ENCODE measurements at places on chromosomes 12 and 14.

DNA sequence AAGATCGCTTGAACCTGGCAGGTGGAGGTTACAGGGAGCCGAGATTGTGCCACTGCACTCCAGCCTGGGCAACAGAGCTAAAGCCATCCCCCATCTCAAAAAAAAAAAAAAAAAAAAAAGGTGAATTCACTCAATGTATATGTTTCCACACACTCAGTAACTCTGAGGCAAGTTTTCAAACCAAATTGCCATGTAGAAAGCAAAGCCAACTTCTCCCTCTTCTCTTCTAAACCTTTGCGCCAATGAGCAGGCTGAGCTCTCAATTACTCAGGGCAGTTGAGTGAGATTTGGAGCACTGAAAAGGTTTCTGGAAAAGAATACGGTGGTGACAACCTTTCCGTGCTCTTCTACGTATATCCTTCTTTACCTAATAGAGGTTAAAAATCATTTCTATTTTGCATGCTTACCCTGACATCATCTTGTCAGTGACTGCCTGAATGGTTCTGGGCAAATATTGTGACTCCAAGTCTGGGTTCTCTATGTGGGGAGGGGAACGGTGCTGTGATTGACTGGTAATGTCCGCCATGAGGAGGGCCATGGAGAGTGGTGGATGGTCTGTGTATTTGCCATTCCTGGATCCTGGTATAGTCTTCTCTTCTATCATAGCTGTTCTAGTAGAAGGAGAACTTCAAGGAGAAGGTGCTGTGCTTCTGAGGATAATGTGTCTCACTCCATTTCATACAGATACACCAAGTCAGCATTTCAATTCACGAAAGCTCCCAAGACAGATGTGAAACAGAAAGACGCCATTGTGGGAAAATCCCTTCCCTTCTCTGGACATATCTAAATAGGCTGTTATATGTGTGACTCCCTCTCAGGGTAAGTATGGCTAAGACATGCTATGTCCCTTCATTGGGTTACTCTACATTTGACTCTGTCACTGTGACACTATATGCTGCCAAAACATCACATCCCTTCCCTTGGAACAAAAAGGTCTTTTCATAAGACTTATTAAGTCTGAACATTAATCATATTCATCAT, 46.2 kb upstream of the MED13L start:
- DNase-seq = no peak

- DNase-seq = no peak
Measured at GRCh38 chr14:104133496-104133895, 4.9 kb upstream of the KIF26A start.

DNA sequence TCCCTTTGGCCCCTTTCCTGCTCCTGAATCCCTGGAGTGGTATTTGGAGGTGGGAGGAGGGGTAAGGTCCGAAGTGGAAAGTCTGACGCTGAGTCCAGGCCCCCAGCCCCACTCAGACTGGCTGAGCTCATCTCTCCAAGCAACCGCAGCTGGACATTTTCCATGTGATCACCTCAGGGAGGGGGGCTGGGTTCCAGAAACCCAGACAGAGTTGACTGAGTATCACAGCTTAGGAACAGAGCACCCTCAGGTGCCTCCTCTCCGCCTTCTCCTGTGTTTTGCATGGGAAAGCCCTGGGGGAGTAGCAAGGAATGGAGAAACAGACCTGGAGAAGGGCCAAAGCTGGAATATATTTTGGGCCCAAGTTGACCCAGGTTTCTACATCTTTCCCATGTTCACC, 8.0 kb upstream of the ITGA5 start:
- no peak for DNase-seq

- no peak for DNase-seq
Measured at GRCh38 chr12:6318440-6318879, 8.0 kb downstream of the PLEKHG6 start.

GRCh38 chr12:84497819-84498218, 414.8 kb downstream of the SLC6A15 start:
- no peak for DNase-seq

- no peak for DNase-seq
Measured at GRCh38 chr14:31990926-31991572, 86.1 kb upstream of the ARHGAP5 start.

GRCh38 chr14:73227812-73228781, 9.2 kb upstream of the PAPLN start:
- DNase-seq = no peak

DNA sequence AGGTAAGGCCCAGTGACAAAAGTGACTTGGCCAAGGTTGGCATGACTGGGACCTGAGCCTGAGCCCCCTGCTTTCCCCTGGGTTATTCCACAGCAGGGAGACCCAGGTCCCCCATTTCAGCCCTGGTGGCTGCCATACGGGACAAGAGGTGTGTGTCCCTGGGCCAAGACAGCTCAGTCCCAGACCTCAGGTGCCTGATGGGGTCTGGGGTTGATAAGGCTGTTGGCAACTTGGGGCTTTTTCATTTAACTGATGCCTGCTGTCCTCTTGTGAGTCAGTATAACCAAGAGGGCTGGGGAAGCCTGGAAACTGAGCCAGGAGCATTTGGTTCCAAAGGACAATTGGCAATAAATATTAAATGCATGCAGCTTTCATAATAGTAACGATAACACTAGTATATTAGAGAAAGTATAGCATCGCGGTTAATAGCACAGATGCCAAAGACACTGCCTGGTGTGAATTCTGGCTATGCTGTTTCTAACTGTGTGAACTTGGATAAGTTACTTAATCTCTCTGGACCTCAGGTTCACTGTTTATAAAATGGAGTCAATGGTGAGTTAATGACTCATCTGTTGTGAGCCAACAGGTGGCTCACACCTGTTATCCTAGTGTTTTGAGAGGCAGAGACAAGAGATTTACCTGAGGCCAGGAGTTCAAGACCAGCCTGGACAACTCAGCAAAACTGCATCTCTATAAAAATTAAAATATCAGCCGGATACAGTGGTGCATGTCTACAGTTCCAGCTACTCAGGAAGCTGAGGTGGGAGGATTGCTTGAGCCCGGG, 898 bp downstream of the SDSL start:
- DNase-seq = no peak

GRCh38 chr14:61091657-61092273, 110.7 kb downstream of the SLC38A6 start:
- no peak for DNase-seq

- DNase-seq = no peak
Measured at GRCh38 chr14:91341334-91341733, 76.3 kb downstream of the CCDC88C start.

DNA sequence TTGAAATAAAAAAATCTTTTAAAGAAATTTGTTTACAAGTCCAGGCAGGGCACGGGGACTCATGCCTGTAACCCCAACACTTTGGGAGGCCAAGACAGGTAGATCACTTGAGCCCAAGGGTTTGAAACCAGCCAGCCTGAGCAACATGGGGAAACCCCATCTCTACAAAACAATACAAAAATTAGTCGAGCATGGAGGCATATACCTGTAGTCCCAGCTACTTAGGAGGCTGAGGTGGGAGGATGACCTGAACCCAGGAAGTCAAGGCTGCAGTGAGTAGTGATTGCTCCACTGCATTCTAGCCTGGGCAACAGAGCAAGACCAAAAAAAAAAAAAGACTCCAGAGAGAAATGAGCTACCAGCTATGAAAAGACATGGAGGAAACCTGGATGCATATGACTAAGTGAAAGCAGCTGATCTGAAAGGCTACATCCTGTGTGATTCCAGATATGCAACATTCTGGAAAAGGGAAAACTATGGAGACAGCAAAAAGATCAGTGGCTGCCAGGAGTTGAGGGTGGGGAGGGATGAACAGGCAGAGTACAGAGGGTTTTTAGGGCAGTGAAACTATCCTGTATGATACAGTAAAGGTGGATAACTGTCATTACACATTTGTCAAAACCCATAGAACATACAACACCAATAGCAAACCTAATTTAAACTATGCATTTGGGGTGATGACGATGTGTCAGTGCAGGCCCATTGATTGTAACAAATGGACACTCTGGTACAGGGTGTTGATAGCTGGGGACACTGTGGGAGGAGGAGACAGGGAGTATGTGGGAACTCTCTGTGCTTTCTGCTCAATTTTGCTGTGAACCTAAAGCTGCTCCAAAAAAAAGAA, 59.9 kb downstream of the PRKAB1 start:
- DNase-seq = no peak

- DNase-seq = no peak
Measured at GRCh38 chr12:86663716-86664115, 407.5 kb upstream of the MGAT4C start.

DNA sequence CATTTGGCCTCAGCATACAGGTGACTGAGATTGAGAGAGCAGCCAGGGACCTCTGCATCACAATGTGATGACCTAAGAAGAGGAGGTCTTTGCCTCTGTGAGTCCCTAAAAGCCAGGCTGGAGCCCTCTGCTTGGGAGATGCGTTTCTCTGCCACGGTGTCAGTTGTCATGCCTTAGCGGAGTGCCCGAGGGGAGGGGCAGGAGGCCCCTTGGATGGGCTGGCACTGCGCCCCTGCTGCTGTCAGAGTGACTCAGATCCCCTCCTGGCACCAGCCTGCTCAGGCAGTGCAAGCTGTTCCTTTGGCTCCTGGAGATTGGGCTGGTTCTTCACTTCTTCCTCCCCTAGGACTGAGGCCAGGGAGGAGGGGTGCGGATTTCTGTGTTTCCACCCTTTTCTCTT, 64.9 kb upstream of the KCNA5 start:
- DNase-seq = no peak

GRCh38 chr12:109127533-109128242, 11.3 kb downstream of the ACACB start:
- no peak for DNase-seq

GRCh38 chr14:54737132-54737711, 165.4 kb downstream of the GCH1 start:
- DNase-seq = no peak

GRCh38 chr12:118456741-118457140, 80.4 kb downstream of the SUDS3 start:
- no peak for DNase-seq

DNA sequence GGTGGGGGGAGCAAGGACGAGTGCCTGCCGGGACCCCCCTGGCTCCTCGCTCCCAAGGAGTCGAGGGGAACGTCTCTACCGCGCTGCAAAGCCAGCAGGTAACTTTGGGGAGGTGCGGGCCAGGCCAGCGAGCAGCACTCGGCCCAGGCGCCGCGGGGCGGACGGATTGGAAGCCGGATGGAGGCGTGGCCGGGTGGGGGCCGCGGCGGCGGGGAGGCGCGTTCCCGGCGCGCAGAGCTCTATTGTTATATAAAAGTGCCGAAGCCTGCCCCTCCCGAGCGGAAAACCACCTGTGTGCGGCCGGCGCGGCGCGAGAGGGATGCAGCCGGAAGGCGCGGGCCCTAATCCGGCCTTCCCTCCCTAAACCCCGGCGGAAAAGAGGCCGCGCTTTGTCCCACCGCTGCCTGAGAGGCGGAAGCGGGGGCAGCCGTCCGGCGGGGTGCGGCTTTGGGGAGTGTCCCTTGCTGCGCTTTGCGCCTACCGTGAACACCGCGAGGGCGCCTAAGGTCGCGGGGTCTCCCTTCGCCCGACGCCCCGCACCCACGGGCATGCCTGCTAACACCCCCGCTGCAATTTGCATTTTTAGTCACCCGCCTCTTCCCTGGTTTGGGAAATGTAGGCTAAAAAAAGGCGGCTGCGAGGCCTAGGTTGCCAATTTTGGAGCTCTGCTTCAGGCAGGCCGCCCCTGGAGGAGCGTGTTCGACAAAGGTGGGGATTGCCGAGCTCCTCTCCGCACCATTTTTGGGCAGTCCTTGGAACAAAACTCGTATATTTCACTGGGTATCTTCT, 1.7 kb upstream of the DUSP6 start:
- DNase-seq = peak; percentile 63

DNA sequence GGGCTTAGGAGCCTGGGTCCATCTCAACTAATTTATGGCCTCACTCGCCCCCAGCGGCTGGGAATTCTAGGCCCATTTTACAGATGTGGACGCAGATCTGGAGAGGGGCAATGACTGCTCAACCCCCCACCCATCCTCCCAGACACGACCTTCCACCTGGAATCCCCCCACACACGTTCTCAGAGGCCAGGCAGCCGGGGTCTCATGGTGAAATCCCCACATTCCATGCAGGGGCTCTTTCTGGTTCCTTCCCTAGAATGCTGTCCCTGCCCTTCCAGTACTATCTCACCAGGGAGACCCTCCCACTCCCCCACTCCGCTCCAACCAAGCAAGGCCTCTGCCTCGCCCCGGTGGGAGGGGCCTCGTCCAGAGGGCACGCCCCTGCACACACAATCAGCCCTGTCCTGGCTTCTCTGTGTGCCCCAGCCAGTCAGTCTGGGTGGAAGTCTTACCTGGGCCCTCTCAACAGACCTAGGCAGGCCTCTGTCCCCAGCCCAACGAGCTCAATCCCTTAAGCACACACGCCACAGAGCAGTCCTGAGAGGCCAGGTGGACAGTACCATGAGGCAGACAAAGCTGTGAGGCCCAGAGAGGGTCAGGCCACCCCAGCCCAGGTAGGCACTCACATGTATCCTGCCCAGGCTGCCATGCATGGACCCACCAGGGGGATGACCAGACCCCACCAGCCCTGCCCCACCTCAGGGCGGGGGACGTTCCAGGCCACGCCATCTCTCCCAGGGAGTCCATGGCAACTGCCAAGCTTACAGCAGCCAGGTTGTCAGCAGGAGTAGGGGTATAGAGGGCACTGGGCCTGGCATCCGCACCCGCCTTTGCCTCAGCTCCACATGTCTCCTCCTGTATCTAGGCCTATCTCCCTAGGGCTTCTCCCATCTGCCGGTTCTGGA, 1.3 kb upstream of the ANKRD9 start:
- no peak for DNase-seq

- DNase-seq = no peak
Measured at GRCh38 chr12:87828382-87828973, 200.7 kb downstream of the C12orf50 start.

- DNase-seq = no peak
Measured at GRCh38 chr12:48156652-48157017, 680 bp downstream of the ASB8 start.

- DNase-seq = no peak
Measured at GRCh38 chr12:132488127-132489077, 1.5 kb upstream of the FBRSL1 start.

GRCh38 chr14:104397956-104398355, 181.6 kb upstream of the C14orf180 start:
- DNase-seq = no peak

DNA sequence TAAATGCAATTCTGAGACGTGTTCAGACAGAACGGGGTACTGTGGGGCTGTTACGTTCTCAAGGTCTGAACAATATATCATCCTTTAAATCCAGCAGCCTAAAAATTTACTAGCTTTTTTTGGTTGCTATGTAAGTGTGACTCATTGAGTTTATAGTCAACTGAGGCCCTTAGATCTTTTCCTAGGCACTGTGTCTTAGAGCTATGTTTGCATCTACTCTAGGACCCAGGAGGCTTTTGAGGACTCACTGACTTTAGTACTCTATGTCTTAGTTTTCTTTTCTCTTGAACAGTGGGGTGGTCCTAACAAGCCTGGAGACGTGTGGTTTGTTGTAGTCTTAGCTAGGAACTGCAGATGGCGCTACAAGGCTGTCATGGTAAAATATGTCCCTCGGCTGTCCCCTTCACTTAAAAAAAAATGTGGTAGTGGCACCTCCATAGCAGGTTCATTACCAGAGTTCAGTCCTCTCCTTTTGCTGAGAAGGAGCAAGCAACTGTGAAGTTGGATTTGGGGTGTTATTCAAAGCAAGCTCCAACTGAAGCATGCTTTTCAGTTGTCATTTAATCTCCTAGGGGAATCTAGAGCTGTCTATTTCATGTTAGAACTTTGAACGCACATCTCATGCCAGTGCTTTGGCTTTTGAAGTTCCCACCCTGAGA, 8.7 kb upstream of the SPATS2 start:
- no peak for DNase-seq

- DNase-seq = no peak
Measured at GRCh38 chr14:89833120-89833532, 121.4 kb downstream of the EFCAB11 start.

- DNase-seq = no peak
Measured at GRCh38 chr14:94458096-94458495, 5.5 kb upstream of the SERPINA11 start.

All from GOT3 (cell line).